Heart left ventricle (tissue), 16 donors: ENCODE measurements at places on chromosomes 3 and 15.

DNA sequence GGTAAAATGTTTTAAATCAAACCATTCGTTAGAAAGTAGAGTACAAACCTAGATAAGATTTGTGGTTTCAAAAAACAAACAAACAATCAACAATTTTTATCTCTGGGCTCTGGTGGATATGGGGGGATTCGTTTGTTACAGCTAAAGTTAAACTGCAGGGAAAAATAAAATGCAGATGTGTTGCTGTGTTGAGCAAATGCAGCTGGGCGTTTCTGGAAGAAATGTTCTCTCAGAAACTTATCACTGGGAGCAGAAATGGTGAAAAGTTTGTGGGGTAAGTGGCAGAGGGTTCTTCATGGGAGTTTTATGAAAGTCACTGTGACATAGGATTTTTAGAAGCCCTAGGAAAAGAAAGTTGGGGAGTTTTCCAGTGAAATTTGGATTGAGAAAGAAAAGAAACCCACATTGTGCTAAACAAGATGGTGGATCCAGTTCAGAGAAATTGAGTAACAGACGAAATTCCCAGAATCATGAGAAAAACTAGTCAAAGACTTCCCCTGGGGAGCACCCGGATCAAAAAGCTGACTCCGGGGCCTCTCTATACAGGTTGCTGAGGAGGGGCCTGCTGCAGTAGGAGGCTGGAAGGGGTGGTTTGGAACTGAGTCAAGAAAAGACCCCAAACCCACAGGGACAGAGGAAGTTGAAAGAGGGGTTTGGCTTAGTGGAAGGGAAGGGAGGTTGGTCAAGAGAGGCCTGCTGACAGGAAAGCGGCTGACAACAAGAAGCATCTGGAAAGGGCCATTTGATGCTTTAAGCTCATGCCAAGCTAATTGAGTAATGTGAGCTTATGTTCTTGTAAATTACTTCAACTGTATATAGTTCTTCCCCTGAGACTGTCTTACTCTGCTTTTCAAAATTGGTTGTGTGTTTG, 108.7 kb downstream of the RARB start:
- no peak for DNase-seq

- DNase-seq, result no peak
Observed at GRCh38 chr3:37054370-37054769, 61.1 kb downstream of the MLH1 start.

DNA sequence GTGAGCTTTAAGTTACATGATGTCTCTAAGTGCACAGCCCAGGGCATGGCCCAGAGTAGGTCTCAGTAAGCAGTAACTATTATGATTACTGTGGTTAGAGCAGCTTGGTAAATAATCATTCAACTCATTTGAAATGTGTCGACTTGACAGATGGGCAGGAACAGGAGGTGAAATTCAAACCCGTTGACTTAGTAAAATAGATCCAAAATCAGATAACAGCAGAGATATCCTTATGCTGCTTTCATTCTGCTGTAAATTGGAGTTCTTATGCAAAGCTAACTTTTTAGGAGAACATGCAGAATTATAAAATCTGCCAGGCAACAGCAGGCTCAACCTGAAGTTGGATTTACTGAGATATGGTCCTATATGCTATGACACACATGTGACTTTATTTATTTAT, 118.7 kb upstream of the KLHL25 start:
- no peak for DNase-seq

DNA sequence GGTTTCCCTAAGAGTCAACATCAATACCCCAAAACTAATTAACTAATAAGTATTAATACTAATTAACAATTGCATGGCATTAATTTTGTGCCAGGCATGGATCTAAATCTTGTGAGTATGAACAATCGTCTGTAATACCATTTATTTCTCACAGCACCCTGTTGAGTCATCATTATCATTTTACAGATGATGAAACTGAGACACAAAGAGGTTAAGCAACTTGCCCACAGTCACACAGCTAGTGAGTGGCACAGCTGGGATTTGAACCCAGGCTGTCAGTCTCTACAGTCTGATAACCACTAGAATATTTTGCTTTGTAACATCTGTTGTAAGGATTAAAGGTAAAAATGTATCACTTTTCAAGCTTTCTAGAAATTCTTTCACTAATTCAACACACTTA, 423.4 kb upstream of the WNT5A start:
- no peak for DNase-seq

- no peak for DNase-seq
Observed at GRCh38 chr15:91559066-91559465, 294.4 kb upstream of the SLCO3A1 start.

DNA sequence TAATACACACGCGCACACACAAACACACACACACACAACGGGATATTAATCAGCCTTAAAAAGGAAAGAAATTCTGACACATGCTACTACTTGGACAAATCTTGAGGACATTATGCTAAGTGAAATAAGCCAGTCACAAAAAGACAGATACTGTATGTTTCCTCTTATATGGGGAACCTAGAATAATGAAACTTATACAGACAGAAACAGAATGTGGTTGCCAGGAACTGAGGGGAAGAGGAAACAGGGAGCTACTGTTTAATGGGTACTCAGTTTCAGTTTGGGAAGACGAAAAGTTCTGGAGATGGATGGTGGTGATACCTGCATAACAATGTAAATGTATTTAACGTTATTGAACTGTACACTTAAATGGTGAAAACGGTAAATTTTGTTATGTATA, 20.2 kb downstream of the ICE2 start:
- no peak for DNase-seq

DNA sequence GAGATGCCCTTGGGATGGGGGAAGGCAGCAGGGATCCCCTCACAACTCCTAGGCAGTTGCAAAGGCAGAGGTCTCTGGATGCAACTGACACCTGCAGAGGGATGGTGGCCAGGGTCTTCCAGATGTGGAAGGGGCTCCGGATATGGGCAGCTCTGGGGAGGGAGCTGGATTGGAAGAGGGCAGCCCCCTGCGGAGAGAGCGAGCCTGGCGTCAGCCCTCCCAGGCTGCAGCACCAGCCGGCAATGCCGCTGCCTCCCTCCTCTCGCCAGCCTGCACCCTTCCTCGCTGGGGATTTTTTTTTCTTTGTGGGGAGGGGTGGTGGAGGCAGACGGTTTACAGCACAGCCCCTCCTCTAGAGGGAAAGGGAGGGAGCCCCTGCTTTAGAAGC, 1.6 kb downstream of the INSYN1 start:
- no peak for DNase-seq

DNA sequence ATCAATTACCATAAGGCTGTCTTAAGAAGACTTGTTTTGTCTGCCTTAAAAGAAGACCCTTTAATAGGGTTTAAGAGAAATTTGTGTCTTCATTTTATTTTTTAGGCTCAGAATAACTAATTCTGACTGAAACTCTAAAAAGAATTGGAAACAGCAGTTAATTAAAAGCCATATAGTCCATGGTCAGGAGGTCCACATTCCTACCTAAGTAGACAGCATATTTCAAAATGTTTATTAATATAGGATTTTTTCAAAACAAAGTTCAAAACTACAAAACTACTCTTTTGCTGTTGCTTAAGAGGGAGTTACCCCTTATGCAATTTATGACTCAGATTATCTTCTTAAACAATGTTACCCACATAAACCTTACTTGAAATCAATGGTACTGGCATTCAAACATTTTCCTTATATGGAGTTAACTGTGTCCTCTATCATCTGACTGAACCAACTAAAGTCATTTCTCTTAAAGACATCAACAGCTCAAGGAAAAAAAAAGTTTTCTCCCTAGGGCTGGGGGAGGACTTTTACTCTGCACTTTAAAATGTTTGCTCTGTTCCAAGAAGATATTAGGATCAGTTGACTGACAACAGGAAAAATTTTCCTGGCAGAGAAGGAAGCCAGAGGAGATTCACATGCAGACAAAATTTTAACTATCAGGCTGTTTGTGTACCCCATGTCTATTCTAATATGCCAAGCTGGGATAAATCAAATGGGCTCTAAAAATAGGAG, 56.8 kb upstream of the NANOGP8 start:
- DNase-seq, result no peak

- DNase-seq, result peak; percentile 34
Observed at GRCh38 chr3:111539351-111540331, 2.4 kb upstream of the CD96 start.

- DNase-seq, result no peak
Observed at GRCh38 chr3:180253283-180253682, 216.5 kb upstream of the PEX5L start.

DNA sequence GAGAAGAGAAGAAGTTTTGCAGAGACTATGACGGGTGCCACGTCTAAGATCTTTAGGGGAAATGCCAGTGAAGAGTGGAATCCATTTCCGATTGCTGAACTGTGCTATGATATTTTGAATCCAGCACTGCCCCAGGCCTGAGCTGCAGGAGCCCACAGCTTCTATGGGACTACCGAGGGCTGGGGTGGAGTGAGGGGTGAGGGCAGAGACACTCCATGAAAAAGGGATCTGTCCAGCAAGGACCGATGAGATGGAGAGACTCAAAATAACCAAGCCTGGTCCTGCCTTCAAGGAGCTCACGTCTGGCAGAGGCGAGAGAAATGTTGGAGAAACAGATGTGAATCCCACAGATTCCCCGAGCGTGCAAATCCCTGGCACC, 79.8 kb upstream of the MEF2A start:
- no peak for DNase-seq

- DNase-seq, result no peak
Observed at GRCh38 chr3:171470714-171471227, 10.6 kb upstream of the TNIK start.

GRCh38 chr3:31671451-31671850, 138.7 kb downstream of the STT3B start:
- no peak for DNase-seq

DNA sequence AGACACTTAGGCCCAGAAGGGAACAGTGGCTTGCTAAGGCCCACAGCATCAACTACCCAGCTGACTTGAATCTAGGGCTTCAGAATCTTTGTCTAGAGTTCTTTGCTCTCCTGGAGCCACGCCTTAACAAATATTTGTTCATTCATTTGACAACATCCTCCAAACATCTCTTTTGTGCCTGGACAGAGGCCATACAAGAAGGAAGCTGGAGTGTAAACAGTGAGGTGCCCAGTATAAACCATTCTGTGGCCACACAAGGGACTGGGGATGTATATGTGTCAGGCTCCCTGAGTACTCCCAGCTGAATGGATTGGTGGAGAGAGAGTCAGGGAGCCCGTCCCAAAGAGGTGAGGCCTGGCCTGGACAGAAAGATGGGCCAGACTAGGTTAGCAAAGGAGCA, 3.4 kb downstream of the CIB2 start:
- no peak for DNase-seq

GRCh38 chr15:35038626-35039451, 46.3 kb downstream of the NANOGP8 start:
- no peak for DNase-seq

GRCh38 chr3:52004163-52004787, 8.6 kb upstream of the RPL29 start:
- DNase-seq, result peak; percentile 77

GRCh38 chr3:142285083-142285517, 59.7 kb upstream of the GK5 start:
- DNase-seq, result no peak

DNA sequence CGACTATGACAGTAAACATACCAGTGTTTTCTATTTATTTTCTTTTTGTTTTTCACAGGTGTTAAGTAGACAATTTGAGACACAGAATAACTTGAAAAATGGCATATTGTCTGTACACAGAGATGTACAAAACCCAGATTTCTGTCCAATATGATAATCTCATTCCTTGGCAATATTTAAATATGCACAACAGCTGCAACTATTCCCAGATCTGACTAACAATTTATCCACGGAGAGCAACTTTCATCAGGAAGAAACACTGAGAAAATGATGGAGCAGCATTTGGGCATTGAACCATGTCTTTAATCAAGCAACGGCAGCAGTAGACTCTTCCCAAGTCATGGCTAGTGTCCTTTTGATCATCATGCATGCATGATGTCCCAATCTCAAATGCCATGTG, 452.6 kb downstream of the ZPLD1 start:
- DNase-seq, result no peak

DNA sequence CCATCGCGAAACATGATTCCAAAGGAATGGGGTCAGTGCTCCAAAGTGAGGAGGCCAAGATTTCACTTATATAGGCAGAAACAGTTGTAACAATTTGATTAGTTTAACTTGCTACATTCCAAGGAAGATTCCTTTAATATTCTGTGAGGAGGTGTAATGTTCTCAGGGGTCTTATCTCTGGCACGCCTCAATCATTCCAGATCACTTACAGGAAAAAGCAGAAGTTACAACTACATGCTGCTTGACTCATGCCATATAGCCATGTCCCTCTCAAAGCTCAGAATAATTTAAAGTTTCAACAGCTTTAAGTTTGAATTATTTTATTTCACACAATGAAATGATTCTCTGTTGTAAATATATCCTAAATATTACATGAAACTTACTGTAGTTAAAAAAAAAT, 3.5 kb upstream of the FYTTD1 start:
- DNase-seq, result no peak

DNA sequence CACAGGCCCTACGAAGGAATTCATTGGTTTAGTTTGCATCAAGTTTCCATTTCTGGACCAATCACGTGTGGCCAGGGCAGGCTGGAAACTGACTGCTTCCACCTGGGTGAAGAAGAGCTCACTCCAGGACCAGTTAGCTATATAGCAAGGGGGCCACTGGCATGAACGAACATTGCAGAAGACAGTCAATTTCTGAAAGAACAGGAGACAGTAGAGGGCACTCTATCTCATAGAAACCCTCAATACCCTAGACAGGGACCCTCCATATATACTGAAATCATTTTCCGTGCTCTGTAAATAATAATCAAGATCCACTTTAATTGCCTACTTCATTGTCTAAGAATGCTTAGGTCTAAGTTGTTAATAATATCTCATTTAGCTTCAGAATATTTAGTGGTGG, 215.6 kb downstream of the CADPS start:
- no peak for DNase-seq

DNA sequence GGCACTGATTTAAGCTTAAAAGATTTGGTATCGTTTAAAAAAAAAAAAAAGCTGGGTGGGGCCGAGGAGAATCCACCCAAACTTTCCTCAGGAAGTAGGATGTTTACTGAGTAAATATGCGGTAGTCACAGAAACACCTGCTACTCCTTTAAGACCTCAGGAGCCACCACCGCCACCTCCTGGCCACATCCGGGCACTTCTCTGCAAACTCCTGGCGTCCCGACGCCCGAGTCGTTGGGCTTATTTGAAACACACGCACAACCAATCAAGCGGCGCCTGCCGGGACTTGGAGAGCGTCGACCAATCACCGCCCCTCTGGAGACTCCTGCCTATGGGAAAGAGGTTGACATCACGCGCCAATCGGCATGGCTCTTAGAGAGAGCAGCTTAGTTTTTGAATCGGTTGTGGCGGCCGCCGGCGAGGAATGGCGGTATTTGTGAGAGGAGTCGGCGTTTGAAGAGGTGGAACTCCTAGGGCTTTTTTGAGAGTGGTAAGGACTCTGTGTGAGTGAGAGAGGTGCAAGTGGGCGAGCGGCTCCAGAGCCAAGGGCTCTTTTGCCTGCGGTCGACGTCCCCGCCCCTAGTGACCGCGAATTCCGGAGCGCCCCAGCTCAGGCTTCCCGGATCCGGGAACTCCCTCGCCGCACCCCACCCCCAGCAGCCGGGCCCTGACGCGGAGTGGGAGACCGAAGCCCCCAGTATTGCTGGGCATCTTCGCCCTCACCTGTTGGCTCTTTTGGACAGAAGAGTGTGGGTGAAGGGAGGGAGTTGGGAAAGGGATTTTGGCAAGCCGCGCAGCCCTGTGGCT, at the start of gene ECT2:
Gene ECT2 (plus strand): TSS at position 359 of the 807 bp plus-strand sequence. CDS start 3,805 bp downstream, outside the sequence.
- DNase-seq, result peak; percentile 98
